ENCODE measurements at places on chromosomes 3 and 15. TPM values are rescaled to one million over a fixed set of nuclear protein-coding genes. Genes with fewer than 3 reads are reported as not detected.

Gene SCAANT1
- total RNA-seq: not detected

Gene ACAN
- total RNA-seq: 0.88 TPM

Gene CXCR6
- not detected for total RNA-seq

Gene TMC3
- not detected for total RNA-seq

Gene GP9
- total RNA-seq: not detected

Gene RHCG
- 46.6 TPM for total RNA-seq

Gene MAN2A2
- total RNA-seq: 31.1 TPM

Gene DUOXA2
- total RNA-seq: not detected

Gene CLDN1
- total RNA-seq: 23.3 TPM

Gene CPN2
- not detected for total RNA-seq

Gene SERINC4
- not detected for total RNA-seq

Gene DNAJA4
- not detected for total RNA-seq

Gene IRAK2
- total RNA-seq: 21.8 TPM

Gene AGTR1
- total RNA-seq: 0.71 TPM

Gene GPR27
- 2.5 TPM for total RNA-seq

Gene PIERCE2
- total RNA-seq: 2.5 TPM

Gene BCHE
- total RNA-seq: 0.79 TPM

Gene RARRES1
- total RNA-seq: 7.6 TPM

Gene TMEM42
- 10.5 TPM for total RNA-seq

Gene KNL1
- 6.5 TPM for total RNA-seq

Gene PRR20G
- total RNA-seq: 0.80 TPM

Measured in A549 treated with GW870086 at 1 μM for 4 hours (cell line).